A549 treated with Hydrocortisone at 1 μM for 4 hours (cell line): ENCODE measurements at places on chromosomes 2 and 18. TPM values are rescaled to one million over a fixed set of nuclear protein-coding genes. Genes with fewer than 3 reads are reported as not detected.

The SIX2 gene
- total RNA-seq = 1.5 to 2.1 TPM (median 1.6 TPM) in 5 replicates

The SH3YL1 gene
- total RNA-seq = 7.9 to 11.8 TPM (median 9.0 TPM) in 5 replicates

The ANO7 gene
- total RNA-seq = 1.7 to 2.3 TPM (median 2.1 TPM) in 5 replicates

The RHBDD1 gene
- 6.7 to 10.5 TPM (median 9.5 TPM) in 5 replicates for total RNA-seq

The FN1 gene
- total RNA-seq = 185 to 307 TPM (median 197 TPM) in 5 replicates

The INHBB gene
- 23.3 to 28.9 TPM (median 25.9 TPM) in 5 replicates for total RNA-seq

The NYAP2 gene
- 0.02 TPM in 1 of 5 replicates, not detected in the others for total RNA-seq

The BMP10 gene
- total RNA-seq = not detected in 5 replicates

The CRYGC gene
- not detected in 5 replicates for total RNA-seq

The RAMP1 gene
- 0.15 TPM in 1 of 5 replicates, not detected in the others for total RNA-seq

The GALR1 gene
- total RNA-seq = not detected in 5 replicates

The IL1F10 gene
- total RNA-seq = not detected in 5 replicates

The ADGRF3 gene
- total RNA-seq = 0.06 to 0.29 TPM (median 0.15 TPM) in 5 replicates

The RAPGEF4 gene
- 0.07 to 0.31 TPM (median 0.21 TPM) in 5 replicates for total RNA-seq

The HOXD11 gene
- total RNA-seq = 5.5 to 6.7 TPM (median 6.2 TPM) in 5 replicates

The TPRKB gene
- total RNA-seq = 64.7 to 84.6 TPM (median 75.8 TPM) in 5 replicates

The CGREF1 gene
- total RNA-seq = 6.9 to 8.5 TPM (median 7.6 TPM) in 5 replicates

The SLC14A1 gene
- 0.11 TPM in 1 of 5 replicates, not detected in the others for total RNA-seq

The SPC25 gene
- 17.2 to 22.0 TPM (median 18.9 TPM) in 5 replicates for total RNA-seq

The CHRNG gene
- not detected in 5 replicates for total RNA-seq

The STPG4 gene
- total RNA-seq = not detected in 5 replicates

The TANK gene
- 26.7 to 43.7 TPM (median 33.5 TPM) in 5 replicates for total RNA-seq

The RRM2 gene
- total RNA-seq = 218 to 262 TPM (median 233 TPM) in 5 replicates

The CYP26B1 gene
- 12.1 to 16.0 TPM (median 14.7 TPM) in 5 replicates for total RNA-seq

The NFATC1 gene
- 5.2 to 6.2 TPM (median 5.7 TPM) in 5 replicates for total RNA-seq

The IRS1 gene
- total RNA-seq = 13.3 to 16.0 TPM (median 13.6 TPM) in 5 replicates

The TPO gene
- total RNA-seq = 0.07 to 0.17 TPM (median 0.10 TPM) in 5 replicates

The GPAT2 gene
- 0.15 TPM in 1 of 5 replicates, not detected in the others for total RNA-seq

The AGXT gene
- not detected in 5 replicates for total RNA-seq

The IL36G gene
- not detected in 5 replicates for total RNA-seq
